ENCODE measurements at places on chromosomes 11 and 22. TPM values are rescaled to one million over a fixed set of nuclear protein-coding genes. Genes with fewer than 3 reads are reported as not detected.

CEP164 gene
- 11.4 TPM for polyA plus RNA-seq

LRRC74B gene
- not detected for polyA plus RNA-seq

SCUBE2 gene
- polyA plus RNA-seq: 0.09 TPM

RIMBP3B gene
- polyA plus RNA-seq: not detected

BAD gene
- polyA plus RNA-seq: 17.9 TPM

RFPL1 gene
- polyA plus RNA-seq: not detected

IGLL1 gene
- polyA plus RNA-seq: not detected

RFPL3 gene
- not detected for polyA plus RNA-seq

SYCE3 gene
- polyA plus RNA-seq: not detected

NAALAD2 gene
- polyA plus RNA-seq: 9.4 TPM

NXPE2 gene
- not detected for polyA plus RNA-seq

GLB1L2 gene
- 0.59 TPM for polyA plus RNA-seq

OR8D4 gene
- polyA plus RNA-seq: not detected

CEND1 gene
- not detected for polyA plus RNA-seq

DGCR6L gene
- polyA plus RNA-seq: 21.0 TPM

TRIM48 gene
- not detected for polyA plus RNA-seq

SHISAL1 gene
- not detected for polyA plus RNA-seq

HBG1 gene
- polyA plus RNA-seq: not detected

HBE1 gene
- 0.31 TPM for polyA plus RNA-seq

CASP5 gene
- not detected for polyA plus RNA-seq

GAB4 gene
- polyA plus RNA-seq: not detected

CFAP300 gene
- not detected for polyA plus RNA-seq

OR52H1 gene
- polyA plus RNA-seq: not detected

XKR3 gene
- not detected for polyA plus RNA-seq

SBF2 gene
- 45.8 TPM for polyA plus RNA-seq

NXPE4 gene
- not detected for polyA plus RNA-seq

HBG2 gene
- not detected for polyA plus RNA-seq

NOX4 gene
- polyA plus RNA-seq: not detected

NPAS4 gene
- polyA plus RNA-seq: not detected

OR52I2 gene
- polyA plus RNA-seq: not detected

CDC42EP2 gene
- 4.2 TPM for polyA plus RNA-seq

OR52I1 gene
- polyA plus RNA-seq: not detected

NCR3LG1 gene
- polyA plus RNA-seq: 16.1 TPM

LDHAL6A gene
- not detected for polyA plus RNA-seq

SLCO2B1 gene
- 19.8 TPM for polyA plus RNA-seq

SLC6A5 gene
- polyA plus RNA-seq: not detected

MUS81 gene
- polyA plus RNA-seq: 30.2 TPM

OPCML gene
- polyA plus RNA-seq: not detected

DRICH1 gene
- polyA plus RNA-seq: 0.08 TPM

BACE1-AS gene
- polyA plus RNA-seq: 3.9 TPM

CDCA5 gene
- 13.5 TPM for polyA plus RNA-seq

PRG3 gene
- not detected for polyA plus RNA-seq

APOL5 gene
- polyA plus RNA-seq: not detected

All from HepG2 (cell line).